ENCODE measurements at places on chromosomes 4 and X.

DNA sequence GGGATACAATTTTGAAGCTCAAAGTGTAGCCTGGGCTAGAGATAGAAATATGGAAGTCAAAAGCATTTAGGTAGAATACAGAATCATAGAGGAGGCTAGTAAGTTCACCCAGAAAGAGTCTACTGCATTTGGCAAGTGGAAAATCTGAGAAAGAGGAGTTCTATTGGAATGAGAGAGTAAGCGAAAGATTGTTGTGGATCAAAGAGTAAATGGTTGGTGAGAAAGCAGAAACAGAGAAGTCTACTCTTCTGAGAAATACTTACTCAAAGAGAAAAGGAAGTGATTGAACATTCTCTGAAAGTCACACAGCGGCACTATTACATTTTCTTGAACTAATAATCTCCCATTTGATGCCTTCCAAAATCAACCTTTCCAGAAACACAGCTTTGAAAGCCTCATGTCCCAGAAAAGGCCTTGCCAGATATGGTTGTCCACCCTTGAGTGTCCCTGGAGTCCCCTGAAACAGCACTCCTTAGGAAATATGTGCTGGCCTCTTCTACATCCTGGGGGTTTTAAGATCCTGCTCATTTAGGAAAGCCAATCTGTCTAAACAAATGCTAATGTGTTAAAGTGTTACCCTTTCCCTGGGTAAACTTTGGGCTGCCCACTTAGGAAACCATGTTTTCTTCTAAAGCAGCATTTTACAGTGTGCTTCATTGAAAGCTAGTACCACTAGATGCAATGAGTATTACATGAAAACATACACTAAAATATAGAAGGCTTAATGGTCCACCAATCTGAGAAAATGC lies 132.6 kb downstream of the INPP4B start:
- DNase-seq: no peak

DNA sequence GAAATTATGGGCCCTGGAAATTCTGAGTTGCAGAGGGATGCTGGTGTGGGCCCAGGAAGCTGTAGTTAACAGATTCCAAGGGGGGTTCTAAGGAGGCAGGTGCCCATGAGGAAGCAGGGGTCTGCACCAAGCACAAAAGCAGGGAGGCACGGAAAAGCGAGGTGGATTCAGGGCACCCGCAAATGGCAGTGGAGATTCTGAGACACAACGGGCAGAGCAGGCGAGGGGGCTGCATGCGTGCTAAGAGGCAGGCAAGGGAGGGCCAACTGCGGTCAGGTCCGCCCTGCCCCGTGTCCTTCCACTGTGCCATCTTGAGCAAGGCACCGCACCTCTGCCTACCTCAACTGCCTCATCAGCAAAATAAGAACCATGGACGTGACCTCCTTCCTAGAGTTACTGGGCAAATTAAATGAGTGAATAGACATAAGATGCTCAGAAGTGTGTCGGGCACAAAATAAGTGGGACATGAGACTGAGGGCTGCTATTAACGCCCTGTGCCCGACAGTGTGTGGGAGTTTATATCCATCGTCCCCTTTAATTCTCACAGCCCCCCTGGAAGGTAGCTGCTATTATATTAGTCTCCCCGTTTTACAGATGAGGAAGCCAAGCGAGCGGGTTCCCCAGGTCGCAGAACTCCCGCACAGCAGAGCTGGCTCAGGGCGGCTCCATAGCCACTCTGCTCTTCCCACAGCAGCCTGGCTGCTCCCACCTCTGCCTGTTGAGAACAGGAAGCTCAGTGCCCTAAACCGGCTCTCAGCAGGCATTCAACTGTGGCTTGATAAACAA lies 67.6 kb downstream of the PPP2R2C start:
- DNase-seq: no peak

DNA sequence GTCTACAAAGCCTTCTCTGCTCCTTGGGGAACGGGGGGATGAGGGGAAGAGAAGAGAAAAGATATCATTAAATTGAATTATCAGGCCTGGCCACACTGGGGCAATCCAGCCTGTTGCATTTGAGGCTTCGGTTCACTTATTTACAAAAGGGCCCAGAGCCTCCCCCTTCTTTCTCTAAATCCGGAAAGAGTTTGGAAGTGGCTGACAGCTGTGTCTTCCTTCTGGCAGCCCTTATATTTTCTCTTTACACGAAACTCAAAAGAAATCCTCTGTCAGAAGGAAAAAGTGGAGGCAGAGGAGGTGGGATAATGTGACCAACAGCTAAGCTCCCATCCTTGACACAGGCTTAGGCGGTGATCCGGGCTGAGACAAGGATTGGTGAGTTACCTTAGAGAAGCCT lies 158.3 kb upstream of the TAPT1 start:
- no peak for DNase-seq

DNA sequence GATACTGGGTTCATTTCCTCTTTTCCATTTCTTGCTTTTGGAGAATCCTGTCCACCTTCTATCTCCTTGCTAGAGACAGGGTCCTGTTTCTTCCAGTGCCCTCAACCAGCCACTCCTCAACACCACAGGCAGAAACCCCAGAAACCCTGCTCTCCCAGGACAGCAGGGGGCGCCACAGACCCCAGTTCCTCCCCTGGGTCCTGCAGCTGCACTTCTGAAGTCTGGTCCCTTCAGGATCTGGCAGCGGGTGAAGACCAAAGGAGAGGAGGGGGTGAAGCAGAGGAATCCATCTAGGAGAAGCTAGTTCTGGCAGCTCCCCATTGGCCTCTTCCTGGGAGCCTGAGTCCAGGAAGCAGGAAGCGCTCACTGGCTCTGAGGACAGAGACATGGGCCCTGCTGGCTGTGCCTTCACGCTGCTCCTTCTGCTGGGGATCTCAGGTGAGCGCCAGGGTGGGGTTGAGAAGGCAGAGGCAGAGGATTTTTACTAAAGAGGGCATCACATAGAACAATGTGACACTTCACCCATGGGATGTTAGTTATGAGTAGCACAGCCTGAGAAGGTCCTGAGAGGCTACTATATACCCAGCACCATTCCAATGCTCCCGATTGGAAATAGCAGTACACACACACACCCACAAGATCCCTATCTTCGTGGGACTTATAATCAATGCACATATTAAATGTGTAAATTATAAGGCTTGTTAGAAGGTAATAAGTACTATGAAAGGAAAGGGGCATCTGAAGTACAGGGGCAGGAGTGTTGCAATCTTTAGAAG lies at the start of gene PRSS48:
TSS of gene PRSS48 (plus strand) at position 375 of the 776 bp plus-strand sequence. CDS start at position 387, 12 bp downstream.
- DNase-seq: peak; percentile 65

- no peak for DNase-seq
Observed at GRCh38 chrX:44088510-44089144, 115.4 kb upstream of the NDP start.

DNA sequence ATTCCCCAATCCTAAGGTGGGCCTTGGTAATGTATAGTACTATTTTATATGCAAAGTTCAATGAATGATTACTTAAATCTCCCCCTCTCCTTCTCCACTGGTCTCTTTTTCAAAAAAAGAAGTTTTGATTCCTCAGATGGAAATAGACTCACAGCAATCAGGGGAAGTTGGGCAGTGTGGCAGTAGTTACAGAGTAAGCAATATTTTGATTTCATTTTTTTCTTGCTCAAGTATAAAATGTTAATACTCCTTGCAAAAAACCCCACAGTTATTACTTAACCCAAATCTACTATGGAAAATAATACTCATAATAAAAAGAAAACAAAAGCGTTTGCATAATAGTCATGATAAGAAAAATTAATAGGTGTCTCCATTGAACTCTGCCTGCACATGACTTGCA lies 56.9 kb upstream of the CXCL8 start:
- no peak for DNase-seq

GRCh38 chr4:77327151-77327550 lies 170.1 kb downstream of the CCNG2 start:
- DNase-seq: no peak

GRCh38 chr4:186297013-186297645 lies 31.1 kb downstream of the F11 start:
- peak; percentile 62 for DNase-seq

DNA sequence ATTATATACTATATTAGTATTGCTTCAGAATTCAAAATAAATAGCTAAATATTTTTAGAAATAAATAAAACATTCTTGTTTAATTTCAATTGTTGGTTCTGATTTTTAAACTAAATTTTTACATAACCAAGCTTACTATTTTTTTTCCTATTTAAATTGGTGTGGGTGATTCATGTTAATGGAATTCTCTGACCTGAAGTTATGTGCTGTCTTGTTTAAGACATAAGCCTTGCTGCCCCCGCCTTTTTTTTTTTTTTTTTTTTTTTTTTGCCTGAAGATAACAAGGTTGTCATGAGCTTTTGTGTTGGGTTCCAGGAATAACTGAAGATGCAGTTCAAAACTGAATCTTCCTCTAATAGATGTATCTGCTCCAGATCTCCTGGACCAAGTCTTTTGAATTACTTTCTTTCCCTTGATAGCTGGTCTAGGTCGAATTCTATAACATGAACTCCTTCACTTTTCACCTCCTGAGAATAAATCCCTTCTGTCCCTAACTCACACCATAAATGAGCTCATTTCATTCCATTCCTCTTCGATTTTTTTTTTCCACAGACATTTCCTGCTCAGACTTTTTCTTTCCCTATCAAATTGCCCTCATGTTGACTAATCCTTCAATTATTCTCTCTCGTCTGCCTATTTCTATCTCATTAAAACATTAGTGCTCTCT lies 261.5 kb upstream of the FTHL17 start:
- no peak for DNase-seq

DNA sequence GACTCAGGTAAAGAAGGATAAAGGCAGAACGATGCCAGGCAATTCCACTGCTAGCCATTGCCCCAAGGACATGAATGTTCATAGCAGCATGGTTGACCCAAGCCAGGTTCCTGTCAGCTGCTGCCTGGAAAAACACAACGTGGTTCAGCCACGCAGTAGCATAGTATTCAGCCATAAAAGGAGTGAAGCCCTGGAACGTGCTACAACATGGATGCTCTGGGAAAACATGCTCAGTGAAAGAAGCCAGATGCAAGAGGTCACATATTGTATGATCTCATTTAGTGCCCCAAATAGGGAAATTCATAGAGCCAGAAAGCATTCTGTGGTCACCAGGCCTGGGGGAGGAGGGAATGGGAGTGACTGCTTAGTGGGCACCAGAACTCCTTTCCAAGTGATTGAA lies 129.8 kb downstream of the GPR143 start:
- no peak for DNase-seq

GRCh38 chrX:357693-358471 lies 28.8 kb downstream of the PPP2R3B start:
- no peak for DNase-seq

DNA sequence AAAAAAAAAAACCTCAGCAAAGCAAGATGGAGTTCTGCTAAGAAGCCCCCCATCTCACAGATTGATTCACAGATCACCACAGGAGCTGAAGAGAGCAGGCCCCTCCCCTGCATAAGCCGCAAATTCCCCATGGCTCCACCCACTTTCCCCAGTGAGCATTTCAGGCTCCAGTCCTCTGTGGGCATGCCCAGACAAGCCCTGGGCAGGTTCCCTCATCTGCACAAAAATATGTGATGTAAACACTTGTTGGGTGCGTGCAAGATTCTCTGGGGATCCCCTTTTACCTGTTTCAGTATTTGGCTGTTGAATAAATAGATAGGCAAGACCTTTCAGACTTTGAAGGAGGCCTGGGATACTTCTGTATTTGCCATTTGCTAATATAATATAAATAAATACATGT lies 514.3 kb downstream of the PCDH7 start:
- peak; percentile 10 for DNase-seq

DNA sequence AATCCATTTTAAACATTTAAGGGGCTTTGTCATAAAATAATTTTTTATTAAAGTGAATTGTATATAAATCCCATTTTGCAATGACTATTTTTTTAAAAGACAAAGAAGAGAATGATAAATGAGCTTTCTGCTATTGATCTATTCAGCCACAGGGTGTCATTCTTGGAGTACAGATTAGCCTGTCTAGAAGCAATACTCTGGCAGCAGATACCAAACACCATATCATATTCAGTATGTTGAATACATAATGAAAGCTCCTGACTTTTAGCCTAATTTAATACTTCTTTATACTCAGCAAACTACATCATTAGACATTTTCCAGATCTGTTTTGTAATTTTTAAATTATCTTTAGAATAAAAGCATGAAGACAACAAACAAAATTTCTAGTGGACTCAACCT lies 496.3 kb downstream of the PDGFC start:
- DNase-seq: peak; percentile 14

- no peak for DNase-seq
Observed at GRCh38 chr4:104507112-104507511, 12.4 kb upstream of the CXXC4 start.

DNA sequence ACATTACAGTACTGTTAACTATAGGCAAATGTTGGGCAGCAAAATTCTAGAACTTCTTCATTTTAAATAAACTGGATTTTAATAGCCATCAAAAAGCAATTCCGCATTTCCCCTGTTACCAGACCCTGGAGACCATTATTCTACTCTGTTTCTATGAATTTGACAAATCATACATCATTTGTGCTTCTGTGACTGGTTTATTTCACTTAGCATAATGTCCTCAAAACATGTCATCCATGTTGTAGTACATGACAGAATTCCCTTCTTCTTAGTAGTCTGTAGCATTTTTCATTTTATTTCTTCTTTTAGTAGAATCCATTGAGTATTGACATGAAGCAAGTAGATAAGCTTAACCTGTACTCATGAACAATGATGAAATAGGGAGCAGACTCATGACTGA lies 59.4 kb upstream of the PPP4R3C start:
- DNase-seq: no peak

DNA sequence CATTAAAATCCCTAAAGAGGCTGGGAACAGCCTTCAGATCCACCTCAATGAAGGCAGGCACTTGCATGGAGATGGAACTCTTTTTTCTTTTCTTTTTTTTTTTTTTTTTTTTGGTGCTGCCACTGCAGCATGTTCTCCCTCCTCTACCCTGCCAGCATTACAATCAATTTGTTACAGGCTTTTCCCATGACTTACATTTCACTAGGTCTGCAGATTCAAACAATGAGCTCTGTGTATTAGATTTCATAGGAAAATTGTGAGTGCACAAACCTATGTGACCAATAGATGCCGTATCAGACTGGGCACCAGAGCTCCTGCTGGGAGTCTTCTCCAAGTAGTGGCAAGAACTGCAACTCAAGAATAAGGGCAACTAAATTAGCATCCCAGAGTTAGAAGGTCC lies 63.8 kb upstream of the GABRQ start:
- no peak for DNase-seq

- DNase-seq: no peak
Observed at GRCh38 chrX:55039471-55039870, 8.7 kb upstream of the ALAS2 start.

GRCh38 chrX:31280580-31280979 lies 208.7 kb upstream of the FTHL17 start:
- DNase-seq: no peak

DNA sequence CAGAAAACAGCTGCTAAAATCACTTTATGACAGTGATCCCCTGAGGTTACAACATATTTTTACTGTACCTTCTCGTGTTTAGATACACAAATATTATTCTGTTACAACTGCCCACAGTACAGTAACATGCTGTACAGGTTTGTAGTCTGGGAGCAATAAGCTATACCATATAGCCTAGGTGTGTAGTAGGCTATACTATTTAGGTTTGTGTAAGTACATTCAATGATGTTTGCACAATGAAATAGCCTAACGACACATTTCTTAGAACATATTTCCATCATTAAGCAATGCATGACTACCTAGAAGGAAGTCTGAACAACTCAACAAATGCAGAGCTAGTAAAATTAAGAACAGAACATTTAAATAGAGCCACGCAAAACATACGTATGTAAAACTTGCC lies 112.7 kb downstream of the ZAR1 start:
- DNase-seq: no peak
